Activated CD8-positive, alpha-beta memory T cell treated with anti-CD3 and anti-CD28 coated beads, Interleukin-2, amount 50 U/mL, for 4 hours (primary cell): ENCODE measurements at places on chromosomes 5 and 9.

- peak; percentile 14 for DNase-seq
These were observed 4.0 kb downstream of the BRD3 start for GRCh38 chr9:134063571-134064450.

DNA sequence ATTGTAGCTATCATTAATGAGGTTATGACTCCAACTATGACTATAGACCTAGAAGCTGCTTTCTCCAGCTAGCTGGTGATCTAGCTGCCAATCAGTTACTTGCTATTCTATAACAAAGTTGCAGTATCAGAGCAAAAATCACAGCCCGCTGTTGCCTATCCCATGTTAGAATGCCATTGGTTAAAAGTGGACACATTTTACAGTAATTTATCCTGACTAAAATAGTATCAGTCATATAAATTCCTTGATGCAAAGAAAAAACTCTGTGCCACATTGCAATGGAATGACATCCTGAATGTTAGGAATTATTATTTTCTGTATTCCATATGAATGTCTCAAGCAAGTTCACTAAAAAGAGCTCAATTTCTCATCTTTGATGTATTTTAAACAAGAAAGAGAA, 626.5 kb downstream of the PDE4D start:
- DNase-seq: no peak

DNA sequence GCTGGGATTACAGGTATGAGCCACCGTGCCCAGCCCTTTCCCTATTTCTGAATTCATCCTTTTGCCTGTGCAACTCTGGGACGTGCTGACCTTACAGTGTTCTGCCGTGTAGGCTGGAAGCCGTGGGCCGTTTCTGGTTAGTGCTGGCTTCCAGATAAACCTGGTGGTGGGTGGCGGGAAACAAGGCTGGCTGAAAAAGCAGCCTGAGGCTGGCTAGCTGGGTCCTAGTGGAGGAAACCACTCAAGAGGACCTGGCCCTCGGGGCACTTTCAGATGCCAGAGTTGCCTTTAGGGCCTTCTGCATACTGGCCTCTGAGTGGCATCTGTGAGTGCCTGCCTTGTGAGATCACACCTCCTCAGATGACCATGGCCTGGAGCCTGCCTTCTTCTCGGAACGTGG, 26.9 kb downstream of the GALNT12 start:
- no peak for DNase-seq

GRCh38 chr5:155620821-155621410, 607.4 kb downstream of the KIF4B start:
- no peak for DNase-seq

GRCh38 chr9:27432308-27432707, 91.8 kb upstream of the IFNK start:
- no peak for DNase-seq

DNA sequence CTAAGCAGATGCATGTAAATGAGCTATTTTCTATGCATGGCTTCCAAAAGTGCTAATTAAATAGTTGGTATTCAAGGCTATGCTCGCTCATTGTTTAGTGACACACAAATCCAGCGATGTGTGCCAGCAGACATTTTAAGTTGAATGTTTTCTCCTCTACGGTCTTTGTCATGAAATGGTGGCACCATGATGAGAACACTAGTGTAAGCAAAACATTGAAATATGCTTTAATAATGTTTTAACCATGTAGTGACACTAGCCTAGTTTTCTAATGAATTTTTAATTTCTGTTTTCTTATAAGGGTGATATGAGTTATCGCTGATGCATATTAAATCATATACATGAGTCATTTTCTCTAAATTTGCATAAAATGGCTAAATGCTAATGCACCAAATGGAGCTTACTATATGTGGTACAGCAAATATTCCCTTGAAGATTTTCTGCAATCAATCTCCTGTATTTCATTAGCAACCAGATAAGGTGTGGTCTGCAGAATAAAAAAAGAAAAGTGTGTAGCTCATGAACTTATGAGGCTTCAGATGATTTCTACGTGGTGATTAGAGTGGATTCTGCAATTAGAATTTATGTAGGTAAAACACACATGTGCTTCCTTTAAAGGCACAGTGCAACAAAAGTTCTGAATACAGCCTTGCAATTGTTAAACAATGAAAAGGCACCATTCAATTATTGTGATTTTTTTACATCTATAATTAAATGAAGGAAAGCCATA, 226.6 kb downstream of the MEF2C start:
- DNase-seq: no peak

- no peak for DNase-seq
These were observed 13.5 kb downstream of the CXCL14 start for GRCh38 chr5:135565266-135565665.

GRCh38 chr9:137882506-137882821, 4.9 kb downstream of the CACNA1B start:
- DNase-seq: no peak

DNA sequence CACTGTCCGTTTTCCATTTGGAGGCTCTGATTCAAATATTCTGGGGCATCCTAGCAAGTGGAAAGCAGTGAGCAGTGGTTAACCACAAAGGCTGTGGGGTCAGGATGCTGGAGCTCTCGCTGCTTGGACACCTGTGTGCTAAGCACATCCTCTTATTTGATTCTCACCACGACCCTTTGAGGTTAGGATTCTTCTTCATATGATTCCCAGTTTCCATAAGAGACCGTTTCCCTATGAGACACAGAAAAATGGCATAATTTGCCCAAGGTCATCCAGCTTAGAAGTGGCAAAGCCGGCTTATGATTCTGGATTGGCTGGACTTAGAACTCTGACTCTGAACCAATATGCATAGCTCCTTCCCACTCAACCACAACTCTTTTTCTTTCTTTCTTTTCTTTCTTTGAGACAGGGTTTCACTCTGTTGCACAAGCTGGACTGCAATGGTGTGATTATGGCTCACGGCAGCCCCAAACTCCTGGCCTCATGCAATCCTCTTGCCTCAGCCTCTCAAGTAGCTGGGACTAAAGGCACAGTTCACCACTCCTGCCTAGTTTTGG, 207.7 kb downstream of the TTLL11 start:
- no peak for DNase-seq

DNA sequence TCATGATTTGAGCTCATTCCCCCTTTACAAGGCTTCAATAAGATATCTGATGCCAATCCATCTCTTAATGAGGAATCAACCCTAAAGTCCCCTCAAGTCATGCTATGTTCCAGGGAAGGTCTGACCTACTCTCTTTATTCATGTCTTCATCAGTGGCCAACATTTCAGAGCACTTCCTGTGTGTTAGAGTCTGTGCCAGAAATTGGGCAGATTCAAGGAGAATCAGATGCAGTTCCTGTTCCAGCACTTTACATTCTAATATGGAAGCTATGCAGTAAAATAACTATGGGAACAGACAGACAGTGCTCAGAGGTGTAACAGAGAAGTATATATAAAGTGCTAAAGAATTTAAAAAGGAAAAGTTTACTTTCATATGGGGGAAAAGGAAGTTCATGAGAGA, 193.4 kb upstream of the NR4A3 start:
- no peak for DNase-seq

DNA sequence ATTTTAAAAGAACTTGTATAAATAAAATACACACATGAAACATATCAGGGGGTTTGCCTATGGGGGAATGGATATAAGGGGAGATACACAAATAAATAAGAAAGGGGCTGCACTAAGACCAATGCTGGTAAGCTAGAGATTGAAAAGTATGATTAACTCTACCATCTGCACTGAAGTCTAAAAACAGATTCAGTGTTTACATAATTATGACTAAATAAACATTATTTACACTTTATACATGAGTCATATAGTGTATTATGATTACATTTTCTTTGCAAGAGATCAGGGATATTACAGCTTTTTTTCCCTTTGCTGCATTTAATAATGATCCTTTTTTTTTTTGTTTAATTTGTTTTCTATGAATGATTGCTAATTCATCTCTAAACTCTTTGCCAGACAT, 367.9 kb downstream of the TMEM38B start:
- DNase-seq: no peak

DNA sequence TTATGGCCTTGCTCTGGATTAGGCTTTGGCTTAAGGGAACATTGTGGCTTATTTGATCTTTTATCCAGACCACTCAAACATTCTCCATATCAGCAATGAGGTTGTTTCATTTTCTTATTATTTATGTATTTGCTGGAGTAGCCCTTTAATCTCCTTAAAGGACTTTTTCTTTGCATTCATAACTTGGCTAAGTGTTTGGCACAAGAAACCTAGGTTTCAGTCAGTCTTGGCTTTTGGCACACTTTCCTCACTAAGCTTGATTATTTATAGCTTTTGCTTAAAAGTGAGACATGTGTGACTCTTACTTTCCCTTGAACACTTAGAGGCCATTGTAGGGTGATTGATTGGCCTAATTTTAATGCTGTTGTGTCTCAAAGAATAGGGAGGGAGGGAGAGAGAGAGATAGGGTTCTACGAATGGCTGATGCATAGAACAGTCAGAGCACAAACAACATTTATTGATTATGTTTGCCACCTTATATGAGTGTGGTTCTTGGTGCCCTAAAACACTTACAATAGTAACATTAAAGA, 2265.3 kb upstream of the C9orf72 start:
- DNase-seq: no peak

GRCh38 chr5:6634788-6635430, 1.7 kb downstream of the SRD5A1 start:
- no peak for DNase-seq

- DNase-seq: peak; percentile 88
These were observed 15.0 kb downstream of the GLIPR2 start for GRCh38 chr9:36151316-36152210.

DNA sequence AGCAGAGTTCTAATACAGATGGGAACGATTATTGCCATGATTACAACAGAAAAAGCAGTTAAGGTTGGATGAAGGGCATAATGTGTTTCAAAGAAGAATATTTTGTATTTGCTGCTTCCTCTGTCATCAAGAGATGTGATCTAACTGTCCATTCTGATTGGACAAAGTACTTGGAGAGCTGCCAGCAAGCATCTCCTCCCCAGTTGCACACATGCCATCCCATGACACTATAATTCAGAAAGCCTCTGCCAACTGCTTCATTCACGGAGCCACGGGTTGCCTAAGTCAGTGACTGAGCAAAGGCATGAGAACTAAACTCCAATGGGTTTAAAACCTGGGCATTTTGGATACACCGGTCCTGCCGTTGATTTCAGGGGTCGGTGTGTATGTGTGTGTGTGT, 253.8 kb downstream of the CRB2 start:
- no peak for DNase-seq

- no peak for DNase-seq
These were observed 11.3 kb upstream of the SLC2A6 start for GRCh38 chr9:133490201-133490681.

DNA sequence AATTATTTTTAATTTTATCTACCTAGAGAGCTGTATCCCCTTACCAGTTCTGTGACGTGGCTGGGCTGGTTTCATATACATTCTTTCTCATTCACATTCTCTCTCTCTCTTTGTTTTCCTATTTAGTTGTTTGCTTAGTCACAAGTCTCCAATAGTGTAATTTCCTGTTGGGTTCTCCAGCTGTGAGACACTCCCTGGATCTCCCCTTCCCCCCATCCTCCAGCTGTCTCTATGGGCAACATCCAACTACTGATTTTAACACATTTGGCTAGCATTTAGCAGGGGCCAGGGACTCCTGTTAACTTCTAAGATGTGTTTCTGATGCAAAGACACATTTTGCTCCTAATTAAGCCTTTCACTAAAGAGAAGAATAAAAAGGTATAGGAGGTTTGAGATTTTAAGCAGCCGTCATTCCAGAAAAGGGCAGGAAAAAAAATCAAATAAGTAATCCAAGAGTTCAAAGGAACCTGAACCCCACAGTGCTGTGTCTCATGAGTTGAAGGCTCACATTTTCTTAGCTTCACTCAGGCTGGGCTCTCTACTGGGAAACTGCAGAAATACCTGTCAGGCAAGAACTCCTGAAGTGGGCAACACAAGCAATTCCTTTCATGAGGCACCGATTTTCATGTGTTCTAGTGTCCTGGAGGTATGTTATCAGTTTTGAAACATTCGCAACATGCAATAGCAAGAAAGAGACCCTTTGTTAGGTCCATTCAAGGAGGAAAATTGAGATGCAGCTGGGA, 198.7 kb upstream of the C9orf72 start:
- DNase-seq: no peak

- no peak for DNase-seq
These were observed 303.5 kb downstream of the IRX1 start for GRCh38 chr5:3899093-3899492.

DNA sequence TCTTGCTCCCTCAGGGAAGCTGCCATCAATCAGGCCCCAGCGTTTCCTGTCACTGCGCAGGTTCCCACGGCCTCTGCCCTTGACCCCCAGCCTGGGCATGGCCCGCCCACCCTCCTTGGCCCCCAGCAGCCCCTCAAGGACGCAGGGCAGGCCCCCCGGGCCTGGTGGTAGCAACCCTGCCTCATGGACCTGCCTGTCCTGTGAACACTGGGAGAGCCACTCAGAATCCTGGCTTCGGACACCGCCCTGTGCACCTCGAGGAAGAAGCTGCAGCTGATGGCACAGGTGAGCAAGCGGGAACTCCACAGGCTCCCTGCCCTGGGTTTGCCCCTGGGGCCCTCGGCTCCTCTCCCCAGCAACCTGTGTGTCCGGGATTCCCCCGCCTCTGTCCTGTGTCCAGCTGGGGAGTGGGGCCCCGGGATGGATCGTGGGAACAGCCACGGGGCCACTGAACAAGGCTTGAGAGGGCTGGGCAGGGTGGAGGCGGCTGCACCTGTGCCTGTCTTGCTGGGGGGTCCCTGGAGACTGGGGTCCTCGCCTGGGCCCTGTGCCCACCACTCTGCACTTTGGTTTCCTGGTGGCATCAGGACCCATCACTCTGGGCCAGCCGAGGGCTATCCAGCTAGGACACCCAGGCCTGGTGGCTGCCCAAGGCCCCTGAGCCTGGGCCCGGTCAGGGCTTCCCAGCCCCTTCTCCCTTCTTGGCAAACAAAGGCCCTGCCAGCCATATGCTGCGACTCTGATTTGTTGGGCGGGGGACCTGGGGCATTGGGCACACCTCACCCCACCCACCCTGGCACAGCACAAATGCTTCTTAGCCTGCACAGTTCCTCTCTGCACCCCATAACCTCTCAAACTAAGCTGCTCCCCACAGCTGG, 33.5 kb upstream of the EGFL7 start:
- no peak for DNase-seq

DNA sequence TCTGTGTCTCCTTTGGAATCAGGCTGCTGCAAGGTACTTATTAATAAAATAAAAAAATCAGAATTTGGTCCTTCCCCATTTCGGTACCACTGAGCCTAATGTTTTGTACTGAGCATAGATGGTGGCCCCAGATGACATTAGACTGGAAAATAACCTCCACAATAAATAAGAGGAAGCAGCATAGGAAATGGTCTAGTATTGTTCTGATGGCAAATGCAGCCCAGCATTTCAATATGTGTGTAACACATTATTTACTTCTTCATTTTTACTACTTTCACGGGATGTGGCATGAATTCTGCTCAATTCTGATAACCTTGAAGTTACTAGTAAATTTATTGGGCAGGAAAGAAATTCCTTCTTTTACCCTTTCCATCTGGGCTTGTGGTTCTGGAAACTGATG, 295.6 kb downstream of the ADGRV1 start:
- DNase-seq: no peak

DNA sequence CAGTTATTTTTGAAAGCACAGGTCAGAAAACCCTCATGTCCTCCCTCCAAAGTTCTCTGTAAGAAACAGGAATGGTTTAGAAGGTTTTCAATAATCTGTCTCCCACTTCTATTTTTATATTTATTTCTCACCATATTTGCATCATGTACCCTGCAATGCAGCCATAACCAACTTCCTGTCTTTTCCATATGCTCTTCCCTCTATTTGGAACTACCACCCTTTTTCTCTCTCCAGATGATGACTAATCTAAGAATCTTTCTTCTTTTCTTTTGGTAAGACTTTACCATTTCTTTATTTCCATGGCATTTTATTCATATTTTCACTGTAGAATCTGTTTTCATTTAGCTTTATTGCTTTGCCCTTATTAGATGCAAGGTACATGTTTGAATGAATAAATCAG, 33.9 kb downstream of the MAN2A1 start:
- no peak for DNase-seq
